ENCODE measurements at places on chromosomes 1 and 21.

DNA sequence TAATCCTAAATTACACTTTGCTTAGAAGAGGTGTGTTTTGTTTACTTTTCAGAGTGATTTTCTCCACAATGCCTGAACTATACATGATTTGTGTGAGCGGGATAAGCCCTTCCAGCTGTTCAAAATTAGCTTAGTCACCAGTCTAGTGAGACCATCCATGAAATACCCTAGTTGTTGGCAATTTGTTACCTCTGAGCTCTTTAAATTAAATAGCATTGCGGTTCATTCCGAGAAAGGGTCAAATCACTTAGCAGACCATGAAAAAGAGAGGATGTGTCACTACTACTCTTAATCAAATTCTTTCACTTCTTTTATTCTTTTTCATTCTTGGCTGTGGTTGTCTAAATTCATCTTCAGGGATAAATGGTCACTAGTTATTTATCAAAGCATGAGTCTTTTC lies 11.9 kb upstream of the VAV3 start:
- DNase-seq = no peak

DNA sequence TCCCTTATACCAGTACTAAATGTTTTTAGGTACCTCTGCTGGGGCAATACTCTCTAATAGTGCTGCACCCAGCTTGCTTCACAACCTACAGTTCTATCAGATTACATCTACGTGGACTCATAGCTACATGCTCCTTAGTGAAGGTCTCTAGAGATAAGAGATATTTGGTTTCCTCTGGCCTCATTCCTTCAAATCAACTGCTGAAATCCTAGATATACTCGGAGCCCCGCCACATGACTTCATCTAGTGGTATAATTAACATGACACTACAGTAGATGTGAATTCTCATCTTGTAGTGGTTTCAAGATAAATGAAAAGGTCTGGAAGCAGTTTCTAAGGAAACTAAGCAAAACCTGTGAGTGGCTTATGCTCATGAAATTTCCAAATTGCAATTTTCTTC lies 115.4 kb downstream of the SMYD2 start:
- no peak for DNase-seq

DNA sequence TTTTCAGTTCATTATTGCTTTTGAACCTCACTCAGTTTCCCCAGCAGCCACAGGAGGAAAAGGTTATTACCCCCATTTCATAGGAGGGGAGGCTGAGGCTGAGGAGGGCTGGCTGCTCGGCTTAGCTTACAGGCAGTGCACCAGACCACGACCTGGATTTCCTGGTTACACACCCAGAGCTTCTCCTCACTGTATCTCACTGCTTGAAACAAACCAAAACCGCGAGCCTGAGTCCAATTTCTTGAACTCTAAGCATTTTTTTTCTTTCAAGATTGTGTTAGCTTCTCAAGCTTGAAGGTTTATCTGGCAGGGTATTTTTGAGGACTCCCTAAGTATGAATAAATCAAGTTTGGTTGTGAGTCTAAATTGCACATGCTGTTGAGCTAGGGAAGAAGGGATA lies 188.9 kb upstream of the EDN2 start:
- no peak for DNase-seq

DNA sequence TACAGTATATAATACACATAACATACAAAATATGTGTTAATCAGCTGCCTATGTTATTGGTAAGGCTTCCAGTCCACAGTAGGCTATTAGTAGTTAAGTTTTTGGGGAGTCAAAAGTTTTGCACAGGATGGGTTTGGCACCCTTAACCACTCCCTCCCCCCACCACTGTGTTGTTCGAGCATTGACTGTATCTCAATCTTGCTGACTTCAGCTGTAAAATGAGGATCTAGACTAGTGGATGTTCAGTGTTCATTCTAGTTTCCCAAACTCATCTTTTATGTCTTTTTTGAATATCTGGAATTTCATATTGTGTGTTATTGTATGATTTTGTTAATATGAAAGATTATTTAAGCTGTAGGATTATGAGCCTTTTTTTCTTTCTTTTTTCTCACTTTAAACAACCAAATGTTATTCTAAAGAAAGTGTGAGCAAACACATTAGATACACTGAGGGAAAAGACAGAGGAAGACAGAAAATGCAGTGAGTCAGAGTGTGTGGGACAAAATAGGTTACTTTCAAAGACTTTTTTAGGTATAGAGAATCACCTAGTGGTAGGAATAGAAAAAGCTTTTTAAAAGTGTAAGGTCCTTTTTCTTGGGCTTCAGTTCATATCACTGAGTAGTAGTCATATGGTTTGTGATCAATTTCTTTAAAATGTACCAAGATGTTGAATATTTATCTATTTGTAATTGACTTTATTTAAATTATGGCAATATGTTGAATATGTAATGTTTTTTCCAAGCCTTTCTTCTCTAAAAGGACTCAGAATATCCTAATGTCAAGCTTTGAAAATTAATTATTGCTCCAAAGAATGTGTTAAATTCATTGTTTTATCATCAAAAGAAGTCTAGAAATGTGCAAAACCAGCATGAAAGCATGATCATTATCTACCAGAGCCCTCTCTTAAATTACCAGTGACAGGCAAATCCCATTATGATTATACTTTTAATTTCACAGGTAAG lies 17.9 kb upstream of the CENPF start:
- DNase-seq = no peak

- DNase-seq = no peak
Observed at GRCh38 chr1:108533351-108534083, 26.4 kb upstream of the EEIG2 start.

DNA sequence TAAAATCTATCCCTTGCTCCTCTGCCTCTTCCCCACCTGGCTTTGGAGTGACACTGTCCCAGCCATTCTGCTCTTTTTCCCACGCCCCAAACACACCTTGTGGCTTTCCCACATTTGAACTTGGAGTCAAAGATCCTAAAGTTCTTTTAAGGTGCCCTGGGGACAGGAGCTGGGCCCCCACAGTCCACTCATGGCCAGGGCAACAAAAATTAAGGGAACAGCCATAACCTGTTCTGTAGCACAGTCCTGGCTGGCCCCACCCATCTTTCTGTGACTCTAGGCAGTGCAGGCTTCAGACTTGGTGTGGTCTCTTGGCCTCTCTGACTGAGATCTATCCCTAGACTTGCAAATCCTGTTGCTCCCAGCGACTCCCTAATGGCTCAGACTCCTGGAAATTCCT lies 143.0 kb upstream of the MAGI3 start:
- DNase-seq = no peak

GRCh38 chr21:36022427-36023091 lies 37.8 kb downstream of the SETD4 start:
- no peak for DNase-seq

- DNase-seq = no peak
Observed at GRCh38 chr1:66383611-66384010, 150.3 kb upstream of the SGIP1 start.

- DNase-seq = no peak
Observed at GRCh38 chr1:33575324-33575879, 103.0 kb downstream of the ZSCAN20 start.

All from Right ventricle myocardium inferior (tissue), 1 donor.